ENCODE measurements at places on chromosomes 13 and 19.

DNA sequence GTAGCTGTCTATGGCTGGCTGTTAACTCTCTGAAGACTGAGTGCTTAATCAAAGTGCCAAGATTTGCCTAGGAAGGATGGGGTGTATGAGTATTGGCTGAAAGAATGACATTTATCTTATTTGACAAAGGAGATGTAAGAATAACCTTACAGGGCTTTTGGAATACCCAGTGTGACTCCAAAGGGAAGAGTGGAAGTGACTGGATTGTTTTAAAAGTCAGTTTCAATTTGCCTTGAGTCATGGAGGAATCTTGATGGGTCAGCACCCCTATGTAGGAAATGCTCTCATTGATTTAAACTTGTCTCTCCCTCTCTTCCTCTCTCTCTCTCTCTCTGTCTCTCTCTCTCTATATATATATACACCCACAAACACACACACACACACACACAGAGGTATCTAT, 118.4 kb upstream of the CLDN10 start:
- H3K4me3 ChIP-seq: no peak overlapping the region
- no peaks in the 10 kb centered on the region for H3K36me3 ChIP-seq
- no peak overlapping the region for H3K27ac ChIP-seq
- H3K4me1 ChIP-seq: no peaks in the 10 kb centered on the region

DNA sequence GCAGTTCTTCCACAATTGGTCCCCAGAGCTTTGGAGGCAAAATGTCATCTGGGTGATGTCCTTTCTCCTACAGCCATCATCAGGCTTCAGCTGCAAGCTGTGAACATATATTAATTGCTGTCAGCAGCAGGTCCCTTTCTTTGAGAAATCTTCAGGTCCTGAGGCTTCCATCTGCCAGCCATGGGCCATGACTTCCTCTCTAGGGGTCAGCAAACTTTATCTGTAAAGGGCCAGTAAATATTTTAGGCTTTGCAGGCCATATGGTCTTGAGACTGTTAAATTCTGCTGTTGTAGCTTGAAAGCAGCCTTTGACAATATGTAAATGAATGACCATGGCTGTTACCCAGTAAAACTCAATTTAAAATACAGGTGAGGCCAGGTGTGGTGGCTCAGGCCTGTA, 27.1 kb downstream of the SERP2 start:
- no peaks in the 10 kb centered on the region for H3K36me3 ChIP-seq
- H3K27me3 ChIP-seq: no peaks in the 10 kb centered on the region
- H3K27ac ChIP-seq: no peak overlapping the region
- no peak overlapping the region for H3K4me3 ChIP-seq
- H3K4me1 ChIP-seq: no peaks in the 10 kb centered on the region
- DNase-seq: no peak

DNA sequence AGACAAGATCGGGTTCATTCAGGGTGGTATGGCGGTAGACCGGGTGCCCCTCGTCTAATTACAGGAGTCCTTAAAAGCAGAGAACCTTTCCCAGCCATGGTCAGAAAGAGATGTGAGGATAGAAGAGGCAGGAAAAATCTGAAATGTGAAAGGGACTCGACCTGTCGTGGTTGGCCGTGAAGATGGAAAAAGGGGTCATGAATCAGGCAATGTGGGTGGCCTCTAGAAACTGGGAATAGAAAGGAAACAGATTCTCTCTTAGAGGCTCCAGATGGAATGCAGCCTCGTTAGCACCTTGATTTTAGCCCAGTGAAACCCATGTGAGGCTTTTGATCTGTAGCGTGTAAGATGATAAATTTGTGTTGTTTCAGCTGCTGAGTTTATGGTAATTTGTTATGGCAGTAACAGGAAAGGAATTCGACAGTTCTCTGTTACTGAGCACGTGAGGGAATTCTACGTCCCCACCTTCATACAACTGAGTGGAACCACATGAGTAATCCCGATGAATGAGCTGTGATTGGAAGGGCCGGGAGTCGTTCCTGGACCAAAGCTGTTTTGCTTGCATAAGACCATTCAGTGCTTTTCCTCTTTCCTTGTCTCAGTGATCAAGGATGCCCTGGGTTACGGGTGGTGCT, 11.0 kb upstream of the CA11 start:
- H3K27me3 ChIP-seq: peaks cover 6% of the 10 kb centered on the region
- H3K4me1 ChIP-seq: peaks cover 30% of the 10 kb centered on the region
- DNase-seq: no peak

DNA sequence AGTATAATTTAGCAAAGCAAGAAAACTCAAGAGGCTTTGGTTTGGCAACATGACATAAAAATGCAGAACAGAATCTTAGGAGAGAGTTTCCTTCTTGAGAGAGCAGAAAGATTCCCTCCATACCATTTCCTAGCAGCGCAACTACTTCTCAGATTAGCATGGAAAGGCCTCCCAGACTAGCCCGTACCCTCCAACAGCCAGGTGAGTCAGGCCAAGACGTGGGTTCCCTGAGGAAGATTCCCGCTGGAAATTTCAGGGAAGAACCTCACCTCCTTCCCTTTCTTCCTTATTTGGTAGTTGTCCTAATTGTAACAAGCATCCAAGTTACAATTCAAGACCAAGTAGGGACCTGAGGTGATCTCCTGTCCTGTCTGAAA, 12.3 kb downstream of the COL4A2 start:
- H3K4me3 ChIP-seq: no peak overlapping the region
- H3K27me3 ChIP-seq: peaks cover 30% of the 10 kb centered on the region
- DNase-seq: no peak
- peaks cover 3% of the 10 kb centered on the region for H3K36me3 ChIP-seq
- H3K27ac ChIP-seq: no peak overlapping the region
- peaks cover 13% of the 10 kb centered on the region for H3K4me1 ChIP-seq

- peak overlapping the region; percentile 79 for H3K27ac ChIP-seq
- no peak for DNase-seq
Observed at GRCh38 chr19:14441041-14441938, 8.2 kb downstream of the PKN1 start.

DNA sequence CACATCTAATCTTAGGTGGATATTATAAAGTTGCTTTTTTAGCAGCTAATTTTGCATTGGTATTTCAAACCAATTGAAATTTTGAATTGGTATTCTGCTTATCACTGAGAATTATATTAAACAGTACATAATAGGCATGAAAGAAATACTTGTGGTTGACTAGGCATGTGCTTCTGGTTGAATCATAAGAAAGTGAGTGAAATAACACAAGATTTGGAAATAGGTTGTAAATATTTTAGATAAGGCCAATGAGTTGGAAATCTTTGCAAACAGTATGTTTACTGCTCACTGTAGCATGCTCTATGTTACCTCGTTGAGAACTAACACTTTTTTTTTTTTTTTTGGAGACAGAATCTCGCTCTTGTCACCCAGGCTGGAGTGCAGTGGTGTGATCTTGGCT, 66.8 kb upstream of the RFC3 start:
- H3K4me1 ChIP-seq: no peaks in the 10 kb centered on the region
- H3K36me3 ChIP-seq: no peaks in the 10 kb centered on the region
- no peak overlapping the region for H3K27ac ChIP-seq

DNA sequence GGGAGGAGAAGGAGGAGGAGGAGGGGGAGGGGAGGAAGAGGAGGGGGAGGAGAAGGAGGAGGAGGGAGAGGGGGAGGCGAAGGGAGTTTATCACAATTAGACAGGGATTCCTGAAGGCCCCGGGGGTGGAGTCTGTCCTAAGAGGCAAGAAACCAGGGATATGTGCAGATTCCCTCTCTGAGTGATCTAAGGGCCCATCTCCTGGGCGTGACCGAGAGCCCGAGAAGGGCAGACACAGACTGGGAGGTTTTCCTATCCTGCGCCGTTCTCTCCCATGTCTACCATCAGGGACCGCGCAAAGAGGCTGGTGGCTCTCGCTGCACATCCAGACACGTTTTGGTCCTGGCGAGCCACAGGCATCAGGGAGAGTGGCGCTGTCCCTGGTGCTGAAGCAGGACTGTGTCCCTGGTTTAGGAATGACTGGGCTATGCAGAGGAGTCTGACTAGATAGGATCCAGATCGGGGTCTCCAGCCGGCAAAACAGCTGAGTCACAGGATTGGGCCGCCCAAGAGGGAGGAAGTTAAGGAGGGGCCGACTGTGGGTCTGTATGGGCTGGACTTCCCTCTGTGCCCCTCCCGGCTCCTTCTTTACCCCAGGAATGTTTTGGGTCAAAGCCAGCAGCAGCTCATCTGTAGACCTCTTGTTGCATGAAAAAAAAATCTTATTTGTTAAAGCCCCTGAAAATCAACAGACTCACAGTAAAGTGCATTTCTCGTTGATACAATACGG, 17.9 kb upstream of the ZNF175 start:
- peaks cover 41% of the 10 kb centered on the region for H3K4me1 ChIP-seq
- H3K27me3 ChIP-seq: peaks cover 36% of the 10 kb centered on the region
- no peak overlapping the region for H3K4me3 ChIP-seq
- H3K36me3 ChIP-seq: peaks cover 2% of the 10 kb centered on the region

- H3K27me3 ChIP-seq: peaks cover 43% of the 10 kb centered on the region
- peaks cover 3% of the 10 kb centered on the region for H3K4me1 ChIP-seq
- peak within 1 kb of the TSS; percentile 24 for H3K4me3 ChIP-seq
Observed at GRCh38 chr13:44373601-44374347, at the start of gene SERP2. Gene SERP2, plus strand, starts transcription at chr13:44373824. Its CDS starts 202 bp downstream, at chr13:44374026.

GRCh38 chr13:65860306-65860705, 1369.8 kb downstream of the PCDH9 start:
- H3K27me3 ChIP-seq: no peaks in the 10 kb centered on the region
- no peak overlapping the region for H3K27ac ChIP-seq
- H3K4me1 ChIP-seq: no peaks in the 10 kb centered on the region
- H3K4me3 ChIP-seq: no peak overlapping the region
- no peak for DNase-seq

DNA sequence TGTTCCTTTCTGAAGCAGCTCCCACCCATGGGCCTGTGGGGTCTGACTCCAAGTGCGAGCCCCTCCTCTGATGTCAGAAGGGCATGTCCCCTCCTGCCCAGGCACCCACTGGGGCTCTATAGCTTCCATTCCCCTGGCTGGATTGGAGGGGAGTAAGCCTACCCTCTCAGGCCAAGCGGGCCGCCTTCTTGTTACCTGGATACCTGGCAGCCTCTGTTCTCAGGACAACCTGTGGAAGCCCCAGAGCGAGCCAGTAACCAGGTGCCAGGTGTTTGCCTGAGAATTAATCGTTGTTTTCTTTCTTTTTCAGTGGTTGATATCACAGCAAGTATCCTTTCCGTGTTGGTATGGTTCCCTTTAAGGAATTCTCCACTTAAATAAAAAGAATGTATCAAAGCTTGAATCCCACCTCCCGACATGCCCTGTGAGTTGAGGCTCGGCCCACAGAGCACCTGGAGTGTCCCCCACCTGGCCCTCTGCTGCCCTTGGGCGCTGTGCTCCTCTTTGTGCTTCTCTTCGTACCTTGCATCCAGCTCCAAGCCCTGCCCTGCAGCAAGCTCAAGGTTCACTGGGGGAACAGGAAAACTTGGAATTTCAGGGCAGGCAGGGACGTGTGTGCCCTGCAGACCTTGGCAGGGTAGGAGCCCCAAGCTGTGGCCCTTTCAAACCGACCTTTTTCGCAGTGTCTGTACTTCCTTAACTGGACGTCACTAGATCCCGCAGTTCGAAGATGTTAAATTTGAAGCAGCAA, 15.0 kb downstream of the MAU2 start:
- no peak for DNase-seq
- H3K4me3 ChIP-seq: no peak overlapping the region
- no peaks in the 10 kb centered on the region for H3K27me3 ChIP-seq
- no peaks in the 10 kb centered on the region for H3K4me1 ChIP-seq

- peaks cover 2% of the 10 kb centered on the region for H3K4me1 ChIP-seq
- H3K27ac ChIP-seq: no peak overlapping the region
- H3K27me3 ChIP-seq: no peaks in the 10 kb centered on the region
- no peak overlapping the region for H3K4me3 ChIP-seq
Observed at GRCh38 chr13:21825801-21826200, 154.9 kb downstream of the FGF9 start.

- H3K27me3 ChIP-seq: no peaks in the 10 kb centered on the region
- H3K27ac ChIP-seq: no peak overlapping the region
- no peak for DNase-seq
Observed at GRCh38 chr13:110149036-110149435, 157.9 kb downstream of the COL4A1 start.

- no peak overlapping the region for H3K27ac ChIP-seq
- no peaks in the 10 kb centered on the region for H3K36me3 ChIP-seq
- H3K4me1 ChIP-seq: no peaks in the 10 kb centered on the region
- no peak overlapping the region for H3K4me3 ChIP-seq
Observed at GRCh38 chr13:104143760-104144416, 1077.7 kb upstream of the SLC10A2 start.

DNA sequence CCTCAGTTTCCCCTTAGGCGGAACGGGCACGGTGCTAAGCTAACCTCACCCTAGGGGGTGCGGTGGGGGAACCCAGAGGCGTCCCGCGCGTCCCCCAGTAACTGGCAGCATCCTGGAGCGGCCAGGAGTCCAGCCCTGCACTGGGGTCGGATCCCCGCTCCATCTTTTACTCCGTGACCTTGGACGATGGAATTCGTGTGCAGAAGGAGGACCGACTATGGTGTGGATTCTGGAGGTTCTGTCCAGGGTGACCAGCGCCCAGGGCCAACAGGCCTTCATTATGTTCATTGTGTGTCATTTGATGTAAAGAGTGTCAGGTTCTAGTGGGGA, 630 bp downstream of the SPPL2B start:
- H3K36me3 ChIP-seq: peaks cover 24% of the 10 kb centered on the region
- peaks cover 66% of the 10 kb centered on the region for H3K4me1 ChIP-seq
- H3K27me3 ChIP-seq: no peaks in the 10 kb centered on the region
- H3K4me3 ChIP-seq: peak overlapping the region; percentile 99
- peak overlapping the region; percentile 89 for H3K27ac ChIP-seq

DNA sequence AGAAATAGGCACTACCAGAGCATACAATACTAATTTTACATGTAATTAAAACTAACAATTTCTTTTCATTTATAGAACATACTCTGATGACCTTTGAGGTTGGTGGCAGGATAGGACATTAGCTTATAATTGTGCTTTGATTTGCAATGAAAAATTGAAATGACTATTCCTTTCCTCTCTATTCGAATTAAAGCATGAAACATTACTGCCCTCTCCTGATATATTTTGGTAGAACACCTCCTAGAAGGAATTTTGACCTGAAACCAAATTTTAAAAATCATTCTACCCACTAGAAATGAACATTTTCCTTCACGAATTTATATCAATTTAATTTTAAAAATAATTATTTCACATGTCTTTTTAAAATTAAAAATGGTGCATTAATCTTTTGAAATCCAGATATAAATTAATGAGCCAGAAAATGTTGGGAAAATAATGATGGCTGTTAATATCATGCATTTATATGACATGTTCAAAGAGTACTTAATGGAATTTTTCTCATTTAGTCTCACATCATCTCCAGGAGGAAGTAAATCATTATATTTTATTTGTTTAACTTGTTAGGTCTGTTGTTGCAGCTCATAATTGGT, 556.3 kb upstream of the ARGLU1 start:
- DNase-seq: no peak
- no peaks in the 10 kb centered on the region for H3K27me3 ChIP-seq
- no peak overlapping the region for H3K4me3 ChIP-seq
- no peaks in the 10 kb centered on the region for H3K36me3 ChIP-seq
- H3K27ac ChIP-seq: no peak overlapping the region
- no peaks in the 10 kb centered on the region for H3K4me1 ChIP-seq

- no peaks in the 10 kb centered on the region for H3K4me1 ChIP-seq
- H3K27ac ChIP-seq: no peak overlapping the region
- DNase-seq: no peak
- no peaks in the 10 kb centered on the region for H3K36me3 ChIP-seq
- H3K27me3 ChIP-seq: no peaks in the 10 kb centered on the region
Observed at GRCh38 chr19:30887042-30887441, 462.2 kb downstream of the TSHZ3 start.

Measured in activated CD4-positive, alpha-beta T cell treated with anti-CD3 and anti-CD28 coated beads, Interleukin-2, amount 10 ng/mL, durations not matched to agents 7 days and 5 days (primary cell).